ENCODE measurements at places on chromosomes 6 and 20.

DNA sequence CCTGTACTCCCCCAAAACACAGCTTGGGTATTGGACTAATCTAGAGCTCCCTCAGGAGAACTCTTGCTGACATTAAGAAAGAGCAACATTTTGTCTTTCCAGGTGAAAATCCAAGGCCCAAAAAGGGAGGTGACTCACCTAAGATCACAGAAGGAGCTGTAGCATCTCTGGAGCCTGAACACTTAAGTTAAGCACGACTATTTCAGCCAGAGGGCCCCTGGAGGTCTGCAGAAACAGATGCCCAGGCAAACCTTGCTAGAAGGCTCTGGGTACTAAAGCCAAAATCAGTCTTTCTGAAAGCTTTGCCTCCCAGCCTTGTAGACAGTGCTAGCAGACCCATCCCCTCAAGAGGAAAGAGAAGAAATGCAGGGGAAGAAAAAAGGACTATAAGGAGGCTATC is 8.8 kb downstream of the EDN1 start:
- DNase-seq, result no peak

DNA sequence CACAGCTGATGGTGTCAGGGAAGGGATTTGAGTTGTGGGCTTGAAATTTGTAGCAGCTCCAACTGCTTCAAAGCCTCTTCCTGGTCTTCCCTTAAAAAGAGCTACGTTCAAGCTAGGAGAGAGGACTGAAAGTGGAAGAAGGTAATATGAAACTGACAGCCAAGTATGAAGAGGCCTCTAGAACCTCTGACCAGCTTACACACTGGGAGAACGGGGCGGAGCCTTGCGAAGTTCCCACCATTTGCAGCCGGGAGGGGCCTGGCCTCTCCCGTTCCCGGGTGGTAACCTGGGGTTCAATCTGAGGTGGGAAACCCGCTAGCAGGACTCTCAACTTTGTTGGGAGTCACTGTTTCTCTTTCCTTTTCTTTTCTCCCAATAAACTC is 97.8 kb upstream of the PDE10A start:
- no peak for DNase-seq

DNA sequence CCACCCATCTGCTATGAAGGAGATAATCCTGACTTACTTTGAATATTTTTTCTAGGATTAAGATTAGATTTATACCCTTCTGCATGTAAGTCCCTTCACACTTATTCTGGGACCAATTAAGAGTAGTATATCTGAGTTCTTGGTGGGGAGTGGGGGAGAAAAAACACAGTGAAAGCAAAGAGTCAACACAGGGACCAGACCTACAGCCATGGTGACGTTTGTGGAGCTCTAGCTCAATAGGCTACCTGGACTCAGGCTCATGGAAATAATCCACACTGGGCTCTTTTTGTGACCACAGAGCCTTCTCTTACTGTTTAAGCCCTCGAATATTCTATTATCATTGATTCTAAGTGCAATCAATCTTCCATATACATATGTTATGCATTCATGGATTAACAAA is 491.4 kb downstream of the LMBRD1 start:
- DNase-seq, result no peak

GRCh38 chr20:35192118-35192872 is 20.4 kb downstream of the PROCR start:
- peak; percentile 35 for DNase-seq
